ENCODE measurements at places on chromosomes 2 and 18.

DNA sequence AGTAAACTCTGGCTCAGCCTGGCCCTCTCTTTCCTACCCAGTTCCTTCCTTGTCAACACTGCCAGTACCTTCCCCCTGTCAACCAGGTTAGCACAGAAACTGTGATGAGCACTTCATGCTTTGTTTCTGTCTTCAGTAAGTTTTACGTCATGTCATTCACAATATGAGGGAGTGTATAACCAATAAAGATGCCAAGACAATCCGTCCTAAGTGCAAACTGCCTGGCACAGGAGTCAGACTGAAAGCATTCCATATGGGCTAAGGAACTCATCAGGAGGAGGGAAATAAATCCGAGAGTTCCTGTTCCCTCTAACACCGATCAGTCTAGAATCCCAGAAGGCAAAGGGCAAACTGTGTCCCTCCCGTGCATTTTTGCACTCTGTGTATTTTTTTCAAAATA is 507.2 kb downstream of the CMPK2 start:
- no peaks in the 10 kb centered on the region for H3K36me3 ChIP-seq
- H3K4me3 ChIP-seq: no peak overlapping the region
- H3K4me1 ChIP-seq: no peaks in the 10 kb centered on the region
- H3K27ac ChIP-seq: no peak overlapping the region
- H3K27me3 ChIP-seq: no peaks in the 10 kb centered on the region
- no peak for DNase-seq

DNA sequence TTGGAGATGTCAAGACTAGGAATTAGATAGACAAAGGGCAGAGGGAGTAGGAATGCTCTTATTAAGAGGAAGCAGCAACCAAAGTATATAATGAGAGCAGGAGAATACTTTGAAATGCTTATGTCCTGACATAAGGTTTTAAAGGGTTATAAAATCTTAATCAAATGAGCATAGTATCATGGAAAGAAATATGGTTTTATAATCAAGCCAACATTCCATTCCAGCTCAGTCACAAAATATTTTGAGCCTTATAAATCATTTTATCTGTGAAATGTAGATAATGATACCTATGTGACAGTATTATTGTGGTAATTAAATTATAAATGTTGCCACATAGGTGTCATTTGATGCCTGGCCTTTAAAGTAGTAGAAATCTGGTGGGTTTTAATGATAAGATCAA is 17.6 kb downstream of the VSNL1 start:
- no peak for DNase-seq
- no peak overlapping the region for H3K4me3 ChIP-seq
- no peaks in the 10 kb centered on the region for H3K4me1 ChIP-seq
- H3K27ac ChIP-seq: no peak overlapping the region
- no peaks in the 10 kb centered on the region for H3K36me3 ChIP-seq
- H3K27me3 ChIP-seq: no peaks in the 10 kb centered on the region

- no peaks in the 10 kb centered on the region for H3K36me3 ChIP-seq
- no peak overlapping the region for H3K27ac ChIP-seq
- DNase-seq: no peak
- no peaks in the 10 kb centered on the region for H3K27me3 ChIP-seq
Observed at GRCh38 chr2:205776139-205776538, 93.8 kb downstream of the NRP2 start.

GRCh38 chr2:222504719-222505118 is 80.4 kb downstream of the SGPP2 start:
- no peak overlapping the region for H3K27ac ChIP-seq
- no peak overlapping the region for H3K4me3 ChIP-seq
- no peaks in the 10 kb centered on the region for H3K27me3 ChIP-seq
- no peak for DNase-seq
- no peaks in the 10 kb centered on the region for H3K4me1 ChIP-seq

GRCh38 chr2:238123218-238123971 is 15.1 kb upstream of the KLHL30 start:
- peak; percentile 56 for DNase-seq
- H3K36me3 ChIP-seq: no peaks in the 10 kb centered on the region
- H3K4me3 ChIP-seq: no peak overlapping the region

DNA sequence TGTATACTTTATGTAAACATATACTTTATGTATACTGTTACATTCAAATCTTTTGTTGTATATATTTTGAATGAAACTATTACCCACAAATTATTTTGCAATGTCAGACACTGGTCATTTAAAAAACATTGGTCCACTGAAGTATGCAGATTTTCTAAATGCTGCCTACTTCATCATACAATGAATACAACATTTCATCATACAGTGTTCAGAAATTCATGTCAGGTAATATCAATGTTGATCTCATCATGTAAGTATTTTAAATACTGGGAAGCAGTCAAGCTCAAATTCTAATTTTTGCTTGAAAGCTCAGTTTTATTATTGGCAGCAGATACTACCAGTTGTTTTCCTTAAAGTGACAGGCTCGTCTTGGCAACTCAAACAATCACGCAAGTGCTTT is 2.9 kb upstream of the STAT4 start:
- no peaks in the 10 kb centered on the region for H3K36me3 ChIP-seq
- DNase-seq: no peak
- no peak overlapping the region for H3K27ac ChIP-seq
- no peak overlapping the region for H3K4me3 ChIP-seq
- H3K4me1 ChIP-seq: peaks cover 34% of the 10 kb centered on the region
- H3K27me3 ChIP-seq: no peaks in the 10 kb centered on the region

DNA sequence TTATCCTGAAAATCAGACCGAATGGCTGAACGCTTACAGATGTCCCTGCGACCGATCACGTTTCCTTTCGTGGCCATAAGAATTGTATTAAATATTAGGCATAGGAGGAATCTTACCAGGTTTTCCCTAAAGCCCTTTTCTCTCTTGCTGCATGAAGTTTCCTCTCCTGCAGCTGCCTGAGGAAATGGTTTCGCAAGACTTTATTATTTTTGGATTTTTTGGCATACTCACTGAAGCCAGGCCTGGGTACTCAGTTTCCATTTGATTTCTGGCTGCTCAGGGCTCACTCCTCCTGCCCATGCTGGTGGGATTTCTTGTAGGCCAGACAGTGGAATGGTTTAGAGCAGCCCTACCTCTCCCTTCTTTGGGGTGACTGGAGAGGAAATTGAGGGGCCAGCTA is 114.0 kb downstream of the KLHL29 start:
- no peaks in the 10 kb centered on the region for H3K27me3 ChIP-seq
- H3K4me3 ChIP-seq: no peak overlapping the region
- peaks cover 5% of the 10 kb centered on the region for H3K4me1 ChIP-seq
- no peak for DNase-seq

DNA sequence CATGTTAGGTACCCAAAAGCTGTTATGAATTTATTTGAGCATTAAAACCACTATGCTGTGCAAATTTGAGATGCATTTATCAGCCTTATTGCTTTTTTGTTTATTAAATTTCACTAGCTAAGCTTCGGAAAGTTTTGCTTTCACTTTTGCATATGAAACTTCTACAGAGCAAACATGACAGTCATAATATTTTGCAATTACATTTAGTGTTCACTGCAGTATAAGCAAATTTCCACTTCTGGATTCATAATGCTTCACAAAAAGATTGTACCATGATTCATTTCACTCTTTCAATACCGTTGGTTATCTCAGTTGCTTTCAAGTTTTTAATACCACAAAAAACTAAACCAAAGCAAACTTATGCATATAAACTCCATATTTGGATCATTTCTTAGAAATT is 228.7 kb upstream of the SLC8A1 start:
- peak overlapping the region; percentile 17 for H3K4me3 ChIP-seq
- no peaks in the 10 kb centered on the region for H3K36me3 ChIP-seq
- no peak overlapping the region for H3K27ac ChIP-seq
- H3K27me3 ChIP-seq: no peaks in the 10 kb centered on the region
- DNase-seq: no peak
- peaks cover 7% of the 10 kb centered on the region for H3K4me1 ChIP-seq

DNA sequence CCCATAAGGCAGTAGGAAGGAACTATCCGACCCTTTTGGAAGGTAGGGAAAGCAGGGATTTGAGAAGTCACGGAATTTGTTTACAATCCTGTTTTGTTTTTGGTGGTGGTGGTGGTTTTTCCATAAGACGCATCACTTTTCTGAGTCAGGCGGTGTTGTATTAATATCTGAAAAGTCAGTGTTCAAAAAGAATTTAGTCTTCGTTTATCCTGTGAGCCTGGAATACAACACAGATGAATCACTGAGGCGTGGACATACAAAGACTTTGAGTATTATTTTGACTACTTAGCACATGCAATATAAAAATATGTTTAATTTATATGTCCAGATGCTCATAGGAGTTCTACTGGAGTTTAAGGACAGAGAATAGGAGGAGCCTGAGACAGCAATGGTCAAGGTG is 785 bp downstream of the ZNF892 start:
- H3K4me3 ChIP-seq: peak overlapping the region; percentile 70
- no peak for DNase-seq
- peaks cover 34% of the 10 kb centered on the region for H3K36me3 ChIP-seq
- no peak overlapping the region for H3K27ac ChIP-seq
- H3K27me3 ChIP-seq: no peaks in the 10 kb centered on the region

- no peak overlapping the region for H3K27ac ChIP-seq
- no peak overlapping the region for H3K4me3 ChIP-seq
- DNase-seq: no peak
- no peaks in the 10 kb centered on the region for H3K27me3 ChIP-seq
- no peaks in the 10 kb centered on the region for H3K4me1 ChIP-seq
Observed at GRCh38 chr2:205613970-205614559, 68.2 kb upstream of the NRP2 start.

DNA sequence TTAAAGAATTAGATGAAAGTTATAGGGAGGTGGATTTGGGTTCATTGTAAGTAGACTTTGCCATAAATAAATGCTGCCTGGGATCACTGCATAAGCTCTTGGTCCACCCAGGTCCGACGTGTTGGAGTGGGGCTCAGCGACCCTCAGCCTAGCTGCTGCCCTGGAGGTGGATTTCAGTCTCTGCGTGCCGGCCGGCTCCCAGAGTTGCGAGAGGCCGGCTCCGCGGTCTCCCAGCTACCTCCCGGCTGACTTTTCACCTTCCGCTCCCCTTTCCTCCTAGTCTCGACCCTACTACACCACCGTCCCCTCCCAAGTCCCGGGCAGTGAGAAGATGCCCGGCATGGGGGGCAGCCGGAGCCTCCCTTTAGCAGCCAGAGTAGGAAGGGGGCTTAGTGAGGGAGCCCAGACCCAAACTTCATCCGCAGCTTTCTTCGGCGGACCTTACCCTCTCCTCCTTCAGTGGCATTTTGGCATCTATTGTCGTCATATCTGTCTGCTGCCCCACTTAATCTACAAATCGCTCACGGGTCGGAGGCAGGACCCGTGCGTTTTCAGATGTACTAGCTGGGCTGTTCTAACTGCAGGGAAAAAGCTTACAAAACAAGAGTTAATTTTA is 8.1 kb downstream of the EMX1 start:
- no peaks in the 10 kb centered on the region for H3K36me3 ChIP-seq
- H3K27ac ChIP-seq: no peak overlapping the region
- H3K4me1 ChIP-seq: peaks cover 20% of the 10 kb centered on the region
- H3K4me3 ChIP-seq: no peak overlapping the region

DNA sequence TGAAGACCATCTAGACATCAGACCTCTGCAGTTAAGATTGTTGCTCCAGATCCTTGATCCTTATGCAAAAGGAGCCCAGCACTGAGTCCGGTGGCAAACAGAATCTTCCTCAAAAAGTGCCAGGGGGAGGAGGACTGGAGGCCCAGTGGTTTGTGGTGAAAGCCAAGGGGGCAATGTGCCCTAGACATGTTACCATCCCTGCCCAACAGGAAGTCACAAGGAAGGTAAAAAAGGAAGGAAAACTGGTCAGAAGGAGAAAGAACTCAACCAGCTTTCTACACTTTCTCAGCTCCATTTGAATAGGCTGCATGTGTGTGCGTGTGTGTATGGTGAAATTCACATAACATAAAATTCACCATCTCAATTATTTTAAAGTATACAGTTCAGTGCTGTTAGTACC is 25.0 kb upstream of the KDM3A start:
- no peak overlapping the region for H3K4me3 ChIP-seq
- no peak overlapping the region for H3K27ac ChIP-seq
- no peak for DNase-seq
- H3K4me1 ChIP-seq: peaks cover 24% of the 10 kb centered on the region
- H3K36me3 ChIP-seq: no peaks in the 10 kb centered on the region

- no peak for DNase-seq
- H3K27me3 ChIP-seq: no peaks in the 10 kb centered on the region
- H3K4me3 ChIP-seq: no peak overlapping the region
- H3K36me3 ChIP-seq: peaks cover 17% of the 10 kb centered on the region
Observed at GRCh38 chr2:54984476-54984875, 65.8 kb downstream of the RTN4 start.

DNA sequence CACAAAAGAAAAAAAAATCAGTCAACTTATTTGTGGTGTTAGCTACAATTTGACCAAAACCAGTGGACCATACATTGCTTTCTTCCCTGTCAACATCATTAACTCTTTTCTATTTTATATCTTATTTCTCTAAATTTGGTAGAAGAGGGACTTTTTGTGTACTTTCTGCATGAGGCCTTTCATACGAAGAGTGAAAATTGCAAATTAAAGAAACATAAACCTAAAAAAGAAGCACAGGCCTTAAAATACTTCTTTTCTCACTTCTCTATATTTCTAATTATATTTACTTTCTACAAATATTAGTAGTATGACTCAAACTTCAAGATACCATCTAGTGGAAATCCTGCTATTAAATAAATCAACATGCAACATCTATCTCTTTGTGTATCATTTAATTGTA is 1073.4 kb upstream of the ZEB2 start:
- no peaks in the 10 kb centered on the region for H3K27me3 ChIP-seq
- H3K4me3 ChIP-seq: no peak overlapping the region
- H3K4me1 ChIP-seq: no peaks in the 10 kb centered on the region
- no peak for DNase-seq
- H3K36me3 ChIP-seq: no peaks in the 10 kb centered on the region

DNA sequence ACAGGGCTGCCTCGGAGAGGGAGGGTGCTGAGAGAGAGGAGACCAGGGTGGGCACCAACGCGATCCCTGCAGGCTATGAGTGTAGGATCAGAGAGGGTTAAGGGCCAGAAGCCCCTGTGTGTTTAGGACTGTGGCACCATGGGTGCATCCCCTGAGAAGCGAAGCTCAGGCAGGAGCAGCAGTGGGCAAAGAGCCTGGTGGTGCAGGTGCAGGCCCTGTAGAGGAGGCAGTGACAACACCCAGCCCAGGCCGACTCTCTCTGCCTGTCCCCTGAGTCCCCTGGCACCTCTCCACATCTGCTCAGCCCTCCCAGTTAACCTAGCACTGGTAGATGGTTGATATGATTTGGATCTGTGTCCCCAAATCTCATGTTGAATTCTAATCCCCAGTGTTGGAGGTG is 139.8 kb downstream of the RNF152 start:
- H3K27me3 ChIP-seq: no peaks in the 10 kb centered on the region
- H3K36me3 ChIP-seq: no peaks in the 10 kb centered on the region
- H3K4me3 ChIP-seq: no peak overlapping the region
- H3K4me1 ChIP-seq: no peaks in the 10 kb centered on the region
- no peak overlapping the region for H3K27ac ChIP-seq

GRCh38 chr2:219524817-219525216 is 10.5 kb downstream of the ASIC4 start:
- no peak for DNase-seq
- H3K4me3 ChIP-seq: no peak overlapping the region
- peaks cover 100% of the 10 kb centered on the region for H3K27me3 ChIP-seq
- no peak overlapping the region for H3K27ac ChIP-seq
- H3K4me1 ChIP-seq: peaks cover 28% of the 10 kb centered on the region

- no peak overlapping the region for H3K4me3 ChIP-seq
- H3K36me3 ChIP-seq: no peaks in the 10 kb centered on the region
- DNase-seq: no peak
- no peak overlapping the region for H3K27ac ChIP-seq
Observed at GRCh38 chr2:221422516-221423209, 149.4 kb downstream of the EPHA4 start.

- peak; percentile 45 for DNase-seq
- peaks cover 21% of the 10 kb centered on the region for H3K36me3 ChIP-seq
Observed at GRCh38 chr2:71671203-71671854, 218.0 kb downstream of the DYSF start.

Measured in spleen (tissue), 13 donors.